ENCODE measurements at places on chromosomes 6 and 20.

GRCh38 chr6:13287104-13287503 lies 41.2 kb downstream of the TBC1D7 start:
- no peak for DNase-seq

- no peak for DNase-seq
Observed at GRCh38 chr20:35238170-35238569, 11.7 kb downstream of the MMP24 start.

- no peak for DNase-seq
Observed at GRCh38 chr6:82702574-82702973, 339.0 kb downstream of the TPBG start.

DNA sequence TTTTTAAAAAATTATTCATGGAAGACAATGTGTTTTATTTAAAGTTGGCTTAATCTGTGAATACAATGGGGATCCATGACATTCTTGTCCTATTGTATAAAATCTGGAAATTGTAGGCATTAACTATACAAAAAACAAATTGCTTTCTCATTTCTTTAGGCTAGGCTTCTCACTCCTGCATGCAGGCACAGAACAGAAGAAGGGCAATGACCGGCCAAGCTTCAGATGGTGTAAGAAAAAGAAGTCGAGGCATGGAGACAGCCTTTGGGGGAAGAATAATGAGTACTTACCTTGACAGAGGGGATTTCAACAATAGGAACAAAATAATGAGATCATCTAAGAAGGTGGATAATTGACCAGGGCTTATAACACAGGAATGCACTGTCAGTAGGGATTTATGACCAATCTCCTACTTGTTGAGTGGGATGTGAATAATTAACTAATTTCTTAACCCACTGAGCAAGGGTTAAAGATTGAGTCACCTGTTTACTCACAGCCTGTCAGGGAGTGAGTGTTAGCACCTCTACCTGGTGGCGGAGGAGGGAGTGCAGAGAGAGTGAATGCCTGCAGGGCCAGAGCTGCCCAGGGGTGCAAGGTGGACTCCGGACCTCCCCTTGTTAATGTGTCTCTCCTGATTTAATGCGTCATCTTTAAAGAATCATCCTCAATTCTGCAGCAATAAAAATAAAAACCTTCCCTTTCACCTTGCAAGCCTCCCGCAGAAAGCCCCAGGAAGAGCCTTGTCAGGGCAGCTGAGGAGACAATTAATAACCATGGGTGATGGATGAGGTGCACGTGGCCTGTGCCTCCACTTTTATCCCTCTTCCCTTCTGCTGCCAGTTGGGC lies 3.9 kb downstream of the SLC22A2 start:
- no peak for DNase-seq

- no peak for DNase-seq
Observed at GRCh38 chr20:22348010-22348409, 236.4 kb downstream of the FOXA2 start.

- no peak for DNase-seq
Observed at GRCh38 chr6:107021446-107022185, 6.4 kb upstream of the MTRES1 start.

- no peak for DNase-seq
Observed at GRCh38 chr6:170264086-170264485, 26.8 kb downstream of the DLL1 start.

- no peak for DNase-seq
Observed at GRCh38 chr20:17916433-17916891, 52.1 kb downstream of the SNX5 start.

DNA sequence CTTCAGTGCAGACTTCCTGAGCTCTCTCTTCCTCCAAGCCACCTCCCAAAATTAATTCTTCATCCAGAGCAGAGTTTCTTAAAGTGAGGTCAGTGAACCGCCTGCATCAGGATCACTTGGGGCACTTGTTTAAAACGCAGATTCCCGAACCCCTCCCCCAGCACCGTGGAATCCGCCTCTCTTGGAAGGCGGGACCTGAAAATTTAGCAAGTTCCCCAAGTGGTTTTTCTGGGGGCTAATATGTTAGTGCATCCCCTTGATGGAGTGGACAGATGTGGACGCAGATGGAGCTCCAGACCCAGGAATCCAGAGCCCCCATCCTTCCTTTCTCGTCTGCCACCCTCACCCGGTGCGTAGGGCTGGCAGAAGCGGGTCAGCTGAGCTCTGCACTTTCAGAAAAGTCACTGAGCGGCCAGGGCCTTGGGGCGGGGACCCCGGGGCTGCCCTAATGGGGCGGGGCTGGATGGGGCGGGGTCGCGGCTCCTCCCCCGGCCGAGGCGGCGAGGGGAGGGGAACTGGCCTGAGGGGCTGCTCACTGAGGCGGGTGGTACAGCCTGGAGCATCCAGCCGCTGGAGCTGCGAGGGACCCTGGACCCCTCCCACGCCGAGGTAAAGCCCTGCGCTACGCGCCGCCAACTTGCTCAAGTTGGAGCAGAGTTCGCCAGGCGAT lies at the start of the genes DEFB124 and REM1:
TSS of gene DEFB124 (minus strand) at position 370 of the 670 bp plus-strand sequence. CDS start 2,114 bp downstream, outside the sequence.
TSS of gene REM1 (plus strand) at position 531 of the 670 bp plus-strand sequence. CDS start 1,158 bp downstream, outside the sequence.
- no peak for DNase-seq

Measured in SW 1271 (cell line).